ENCODE measurements at places on chromosomes 4 and X.
A peak's percentile ranks its signal among the peaks of the same experiment; 100 is the strongest.

DNA sequence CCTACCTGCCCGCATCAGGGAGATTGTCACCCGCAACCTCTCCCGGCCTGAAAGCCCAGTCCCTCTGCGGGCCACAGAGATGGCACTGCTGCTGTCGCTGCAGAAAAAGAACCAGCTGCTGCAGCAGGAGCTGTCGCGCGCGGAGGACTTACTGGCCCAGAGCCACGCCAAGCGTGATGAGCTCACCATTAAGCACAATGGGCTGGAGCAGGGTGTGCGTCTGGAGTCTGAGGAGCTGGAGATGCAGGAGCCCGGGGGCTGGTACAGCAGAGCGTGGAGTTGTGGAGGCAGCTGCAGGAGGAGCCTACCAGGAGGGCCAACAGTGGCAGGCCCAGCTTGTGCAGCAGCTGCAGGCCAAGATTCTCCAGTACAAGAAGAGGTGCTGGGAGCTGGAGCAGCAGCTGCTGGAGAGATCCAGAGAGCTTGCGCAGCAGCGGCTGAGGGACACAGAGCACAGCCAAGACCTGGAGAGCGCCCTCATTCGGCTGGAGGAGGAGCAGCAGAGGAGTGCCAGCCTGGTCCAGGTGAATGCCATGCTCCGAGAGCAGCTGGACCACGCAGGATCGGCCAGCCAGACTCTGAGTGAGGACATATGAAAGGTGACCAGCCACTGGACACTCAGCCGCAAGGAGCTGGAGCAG, 11.3 kb downstream of the SMIM10L2A start:
- DNase-seq = no peak

- peak; percentile 62 for DNase-seq
Measured at GRCh38 chr4:165385126-165385525, 6.3 kb downstream of the CPE start.

DNA sequence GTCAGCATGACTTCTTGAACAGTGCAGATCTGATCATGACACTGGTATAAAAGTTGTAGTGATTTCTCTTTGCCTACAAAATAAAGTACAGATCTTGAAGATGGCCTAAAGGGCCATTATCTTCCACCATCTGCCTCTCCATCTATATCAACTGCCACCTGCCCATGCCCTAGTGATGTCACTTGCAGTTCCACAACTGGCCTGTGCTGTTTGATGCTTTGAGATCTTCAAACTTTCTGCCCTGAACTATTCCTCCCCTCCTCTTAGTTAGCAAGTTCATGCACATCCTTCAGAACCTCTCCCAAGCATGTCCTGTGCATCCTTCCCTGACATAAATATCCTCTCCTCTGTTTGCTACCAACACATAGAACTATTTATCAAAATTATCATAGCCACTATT, 217.0 kb downstream of the SOWAHB start:
- no peak for DNase-seq

DNA sequence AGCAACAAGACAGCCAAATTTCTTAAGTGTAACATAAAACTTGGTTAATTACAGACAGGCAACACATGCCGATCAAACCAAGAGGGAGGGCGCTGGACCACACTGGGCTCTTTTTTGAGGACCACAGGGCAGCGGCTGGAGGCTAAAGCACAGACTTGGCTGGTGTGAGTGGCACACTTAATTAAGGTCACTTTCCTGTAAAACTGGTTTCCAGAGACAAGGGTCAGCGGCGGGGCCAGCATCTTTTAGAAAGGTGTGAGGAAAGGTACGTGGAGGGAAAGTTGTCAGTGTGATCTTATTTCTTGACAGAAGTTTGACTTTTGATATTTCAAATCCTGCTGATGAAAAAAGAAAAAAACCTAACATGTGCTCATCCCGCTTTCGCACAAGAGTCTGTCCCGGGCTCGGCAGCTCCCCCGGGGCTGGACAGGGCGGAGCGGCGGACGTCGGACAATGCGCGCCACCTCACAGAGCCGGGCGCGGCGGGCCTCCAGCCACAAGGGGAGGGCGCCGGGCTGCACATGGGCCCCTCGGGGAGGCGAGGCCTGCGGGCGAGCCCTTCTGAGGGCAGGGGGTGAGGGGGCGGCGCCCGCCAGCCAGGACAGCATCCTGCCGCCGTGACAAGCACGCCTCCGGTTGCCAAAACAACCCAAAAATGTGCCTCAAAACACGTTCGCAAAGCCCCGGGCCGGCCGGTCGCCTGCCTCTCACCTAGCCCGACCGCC, 660 bp upstream of the HSPA4L start:
- peak; percentile 29 for DNase-seq

GRCh38 chr4:3342182-3342854, 49.5 kb downstream of the RGS12 start:
- DNase-seq = peak; percentile 30

GRCh38 chrX:31209005-31209628, 137.3 kb upstream of the FTHL17 start:
- peak; percentile 28 for DNase-seq

- no peak for DNase-seq
Measured at GRCh38 chr4:125948021-125948420, 633.3 kb downstream of the FAT4 start.

DNA sequence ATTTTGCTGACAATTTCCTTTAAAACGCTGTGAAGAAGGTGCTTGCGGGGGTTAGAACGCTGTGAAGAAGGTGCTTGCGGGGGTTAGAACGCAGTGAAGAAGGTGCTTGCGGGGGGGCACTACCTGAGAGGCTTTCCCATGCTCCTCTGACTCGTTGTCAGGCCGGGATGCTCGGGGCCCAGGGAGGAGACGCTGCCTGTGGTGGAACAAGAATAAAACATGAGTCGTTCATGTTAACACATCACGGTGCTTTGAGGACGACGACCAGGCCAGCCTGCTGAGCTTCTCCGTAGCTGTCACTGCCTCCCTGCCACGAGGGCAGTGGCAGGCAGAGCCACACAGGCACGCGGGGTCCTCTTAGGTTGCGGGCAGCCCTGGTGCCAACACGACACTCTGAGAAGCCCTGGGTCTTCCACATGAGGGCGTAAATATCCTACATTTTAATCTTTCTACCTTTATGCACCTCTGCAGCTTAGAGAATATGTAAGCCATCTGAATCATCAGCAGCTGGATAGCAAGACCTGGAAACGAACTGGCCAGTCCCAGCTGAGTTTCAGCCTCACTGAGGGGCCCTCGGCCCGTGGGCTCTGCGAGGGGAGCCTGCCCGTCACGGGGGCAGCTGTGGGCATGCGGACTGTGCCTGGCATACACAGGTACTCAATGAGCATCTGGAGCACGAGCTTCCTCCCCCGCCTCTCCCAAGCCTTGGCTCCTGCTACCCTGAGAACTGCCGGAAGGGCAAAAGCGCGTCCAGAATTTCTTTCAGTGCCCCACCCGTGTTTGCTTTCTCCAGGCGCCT, 47.0 kb downstream of the FGFRL1 start:
- no peak for DNase-seq

- peak; percentile 99 for DNase-seq
Measured at GRCh38 chr4:165327211-165328100, at the start of gene MSMO1. MSMO1 (plus strand) TSS chr4:165327669; CDS start chr4:165333371, 5,702 bp downstream.

- no peak for DNase-seq
Measured at GRCh38 chr4:139962130-139962684, 191.8 kb downstream of the MAML3 start.

- peak; percentile 36 for DNase-seq
Measured at GRCh38 chrX:44871931-44872820, 812 bp upstream of the KDM6A start.

DNA sequence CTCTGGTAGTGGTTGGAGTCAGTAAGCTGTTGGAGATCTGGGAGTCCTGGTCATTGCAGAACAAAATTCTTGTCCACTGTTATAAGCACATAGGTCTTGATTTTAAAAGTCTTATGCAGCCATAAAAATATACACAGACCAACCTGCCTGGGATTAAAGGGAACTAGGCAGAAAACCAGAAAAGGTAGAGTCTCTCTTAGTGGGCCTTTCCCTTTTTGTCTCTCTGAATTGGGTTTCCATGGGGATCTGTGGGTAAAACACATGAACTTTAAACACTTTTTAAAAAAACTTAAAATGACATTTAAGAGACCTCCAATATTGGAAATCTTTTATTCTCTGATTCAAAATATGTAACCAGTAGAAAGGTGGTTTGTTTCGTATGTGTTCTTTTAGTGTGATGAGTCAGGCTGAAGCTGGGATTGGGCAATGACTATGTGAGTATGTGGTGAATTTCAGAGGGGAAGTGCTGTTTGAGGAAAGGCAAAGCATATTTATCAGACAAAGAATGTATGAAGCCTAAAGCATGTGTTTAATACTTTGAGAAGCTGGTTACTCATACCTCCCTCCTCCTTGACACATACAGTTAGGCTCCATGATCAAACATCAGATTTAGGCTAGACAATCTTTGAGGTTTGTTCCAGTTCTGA, 29.6 kb downstream of the SLC16A2 start:
- no peak for DNase-seq

DNA sequence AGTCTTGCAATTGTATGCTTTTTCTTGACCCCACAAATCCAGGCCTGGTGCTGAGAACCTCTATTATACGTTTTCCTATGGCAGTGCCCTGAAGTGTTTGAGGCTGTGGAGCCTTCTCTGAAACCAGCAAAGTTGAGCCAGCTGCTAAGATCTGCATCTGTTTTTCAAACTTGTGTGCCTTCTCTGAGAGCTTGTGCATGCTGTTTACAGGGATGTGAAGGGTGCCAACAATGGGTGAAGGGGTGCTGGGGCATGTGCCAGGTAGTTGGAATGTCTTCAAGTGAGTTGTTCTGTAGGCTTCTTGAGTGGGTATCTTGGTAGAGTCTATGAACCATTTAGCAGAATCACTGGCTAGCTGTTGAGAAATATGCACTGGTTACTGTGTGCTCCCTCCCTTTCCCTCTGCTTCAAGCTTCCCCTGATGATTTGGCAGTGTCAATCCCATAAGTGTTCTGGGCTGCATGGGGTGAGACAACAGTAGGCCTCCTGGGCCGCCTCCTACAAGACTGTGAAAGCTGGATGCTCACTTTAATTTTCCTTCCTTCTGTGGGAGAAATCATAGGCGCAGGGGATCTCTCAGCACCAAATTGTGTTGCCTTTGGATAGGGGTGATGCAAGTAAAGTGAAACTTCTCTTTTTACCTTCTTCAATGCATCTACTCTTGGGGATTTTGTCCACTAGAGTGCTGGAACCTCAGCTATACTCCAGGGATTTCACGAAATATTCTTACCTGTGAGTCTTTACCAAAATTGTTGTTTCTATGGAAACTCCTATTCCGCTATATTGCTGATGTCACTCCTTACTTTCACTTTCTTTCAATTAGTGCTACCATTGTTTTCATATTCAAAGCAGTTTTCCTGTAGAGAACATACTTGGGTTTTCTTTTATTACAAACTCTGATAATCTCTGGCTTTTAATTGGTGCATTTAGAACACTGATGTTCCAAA, 30.0 kb downstream of the ITM2A start:
- DNase-seq = no peak

DNA sequence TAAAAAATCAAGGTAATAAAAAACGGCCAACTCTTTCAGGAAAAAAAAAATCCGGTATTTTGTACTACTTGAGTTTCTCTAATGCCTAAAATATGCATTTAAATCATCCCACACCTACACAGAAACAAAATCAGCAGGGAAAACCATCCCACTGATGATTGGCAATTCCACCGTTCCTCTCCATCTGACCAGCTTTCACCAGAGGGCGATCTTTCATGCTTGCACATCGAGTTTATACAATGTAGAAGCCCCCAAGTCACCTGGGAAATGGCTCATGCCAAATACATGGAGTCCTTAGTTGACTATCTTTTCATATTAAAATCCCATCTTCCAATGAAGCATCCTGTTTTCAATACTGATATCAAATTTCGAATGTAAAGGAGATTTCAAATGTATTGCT, 69.2 kb downstream of the PTCHD1 start:
- DNase-seq = no peak

DNA sequence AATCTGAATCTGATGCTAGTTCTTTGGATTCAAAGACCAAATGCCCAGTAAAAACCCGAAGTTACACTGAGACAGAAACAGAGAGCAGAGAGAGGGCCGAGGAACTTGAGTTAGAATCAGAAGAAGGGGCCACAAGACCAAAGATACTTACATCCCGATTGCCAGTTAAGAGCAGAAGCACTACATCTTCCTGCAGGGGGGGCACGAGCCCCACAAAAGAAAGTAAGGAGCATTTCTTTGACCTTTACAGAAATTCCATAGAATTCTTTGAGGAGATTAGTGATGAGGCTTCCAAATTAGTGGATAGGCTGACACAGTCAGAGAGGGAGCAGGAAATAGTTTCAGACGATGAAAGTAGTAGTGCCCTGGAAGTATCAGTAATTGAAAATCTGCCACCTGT, 309.3 kb downstream of the ANK2 start:
- no peak for DNase-seq

All from cerebellar cortex (tissue), 1 donor.